Epithelial cell of esophagus (primary cell): ENCODE measurements at places on chromosomes 1 and 21.

GRCh38 chr1:3828391-3828790, 28.6 kb downstream of the CEP104 start:
- DNase-seq, result no peak

DNA sequence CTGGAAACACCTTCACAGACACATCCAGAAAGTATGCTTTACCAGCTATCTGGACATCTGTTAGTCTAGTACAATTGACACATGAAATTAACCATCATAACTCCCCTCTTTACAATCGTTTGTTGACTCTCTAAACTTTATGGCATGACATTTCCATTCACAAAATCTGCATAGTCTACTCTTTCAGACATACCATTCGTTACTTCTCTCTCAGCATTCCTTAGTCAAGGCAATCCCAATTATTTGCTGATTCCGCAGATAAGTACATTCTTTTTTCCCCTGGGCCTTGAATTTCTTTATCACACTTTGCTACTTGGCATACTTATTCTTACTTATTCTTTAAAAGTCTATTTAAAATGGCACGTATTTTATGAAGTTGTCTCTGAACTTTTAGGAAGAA, 15.1 kb upstream of the CRB1 start:
- no peak for DNase-seq

DNA sequence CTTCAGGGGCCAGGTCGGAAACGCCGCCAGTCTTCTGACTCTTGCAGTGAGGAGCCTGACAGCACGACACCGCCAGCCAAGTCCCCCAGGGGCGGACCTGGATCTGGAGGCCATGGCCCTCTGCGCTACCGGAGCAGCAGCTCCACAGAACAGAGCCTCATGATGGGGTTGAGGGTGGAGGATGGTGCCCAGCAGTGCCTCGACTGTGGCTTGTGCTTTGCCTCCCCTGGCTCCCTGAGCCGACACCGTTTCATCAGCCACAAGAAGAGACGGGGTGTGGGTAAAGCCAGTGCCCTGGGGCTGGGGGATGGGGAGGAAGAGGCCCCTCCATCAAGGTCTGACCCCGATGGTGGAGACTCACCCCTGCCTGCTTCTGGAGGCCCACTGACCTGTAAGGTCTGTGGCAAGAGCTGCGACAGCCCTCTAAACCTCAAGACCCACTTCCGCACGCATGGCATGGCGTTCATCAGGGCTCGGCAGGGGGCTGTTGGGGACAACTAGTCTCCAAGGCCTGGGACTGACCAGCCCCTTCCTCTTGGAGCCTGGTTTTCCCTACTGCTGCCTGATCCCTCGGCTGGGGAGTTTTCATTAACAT, 8.7 kb downstream of the ZNF687 start:
- no peak for DNase-seq

DNA sequence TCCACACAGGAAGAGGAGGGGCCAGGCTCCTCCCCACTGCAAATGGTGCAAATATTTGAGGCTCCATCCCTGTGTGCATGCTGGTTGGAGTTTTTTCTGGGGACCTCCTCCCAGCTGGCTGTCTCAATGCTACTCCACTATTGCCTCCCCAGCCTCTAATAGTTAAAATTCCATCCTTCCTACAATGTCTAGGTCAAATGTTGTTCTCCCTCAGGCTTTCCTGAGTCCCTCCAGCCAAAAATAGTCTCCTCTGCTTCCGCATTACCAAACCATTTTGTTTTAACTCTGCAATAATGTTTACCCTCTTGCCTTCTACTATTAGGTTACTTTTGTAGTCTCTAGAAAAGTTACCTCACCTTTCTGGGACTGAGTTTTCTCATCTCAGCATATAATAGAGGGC, 29.6 kb upstream of the FMO1 start:
- no peak for DNase-seq

DNA sequence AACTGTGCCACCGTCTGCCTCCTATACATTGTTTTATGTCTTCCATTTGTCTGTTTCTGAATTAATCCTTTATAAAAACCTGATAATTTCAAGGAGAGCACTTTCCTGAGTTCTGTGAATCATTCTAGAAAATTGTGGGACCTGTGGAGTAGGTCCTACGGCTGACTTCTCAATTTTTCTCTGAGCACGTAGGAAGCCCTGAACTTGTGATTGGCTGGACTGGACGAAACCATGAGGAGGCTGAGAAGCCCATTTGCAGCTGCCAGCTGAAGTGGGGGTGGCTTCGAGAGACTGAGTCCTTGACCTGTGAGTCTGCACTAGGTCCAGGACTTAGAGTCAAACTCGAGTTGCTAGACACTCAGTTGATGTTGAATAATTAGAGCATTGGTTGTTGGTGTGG, 277.1 kb upstream of the NCAM2 start:
- no peak for DNase-seq

DNA sequence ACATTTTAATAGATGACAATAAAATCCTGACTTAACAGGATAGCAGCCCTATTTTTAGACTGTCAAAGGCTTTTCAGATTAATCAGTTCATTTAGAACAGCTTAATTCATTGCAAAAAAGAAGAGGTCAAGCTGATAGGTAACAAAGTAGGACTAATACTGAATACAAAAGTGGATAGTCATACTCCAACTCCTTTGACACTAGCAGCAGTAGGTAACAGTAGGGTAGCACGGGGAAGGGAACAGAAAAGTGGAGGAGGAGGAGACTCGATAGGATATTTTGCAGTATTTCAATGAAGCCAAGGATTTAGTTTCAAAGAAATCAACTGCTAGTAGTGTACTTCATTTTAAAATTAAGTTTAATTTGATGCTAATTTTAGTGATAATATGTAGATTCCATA, 51.1 kb downstream of the USP1 start:
- no peak for DNase-seq

- DNase-seq, result peak; percentile 80
These were observed 742 bp downstream of the ARTN start for GRCh38 chr1:43934101-43934985.

DNA sequence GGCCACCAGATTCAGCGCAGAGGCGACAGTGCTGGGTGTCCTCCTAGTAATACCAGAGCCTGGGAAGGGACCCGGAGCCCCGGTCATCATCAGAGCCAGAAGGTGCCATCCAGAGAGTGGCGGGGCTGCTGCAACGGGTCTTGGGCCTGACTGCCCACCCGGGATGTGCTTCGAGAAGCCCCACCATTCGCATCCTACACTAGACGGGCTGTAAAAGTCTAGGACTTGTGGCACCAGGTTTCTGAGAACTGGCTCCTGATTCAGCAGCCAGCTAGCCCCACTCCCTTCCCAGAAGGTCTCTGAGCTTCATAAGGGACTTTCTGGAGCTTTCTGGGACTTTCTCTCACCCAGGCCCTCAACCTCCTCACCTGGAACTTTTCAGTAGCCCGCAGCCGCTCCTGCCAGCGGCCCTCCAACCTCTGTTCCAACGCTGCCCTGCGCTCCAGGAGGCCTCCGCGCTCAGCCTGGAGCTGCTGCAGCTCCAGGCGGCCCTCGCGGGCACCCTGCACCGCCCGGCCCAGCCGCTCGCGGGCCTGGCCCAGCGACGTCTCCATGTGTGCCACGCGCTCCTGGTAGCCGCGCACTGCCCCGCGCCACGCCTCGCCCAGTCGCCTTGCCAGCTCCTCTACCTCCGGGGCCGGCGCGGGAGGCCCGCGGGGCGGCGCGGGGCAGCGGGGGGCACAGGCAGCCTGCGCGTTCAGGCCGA, 940 bp downstream of the NES start:
- no peak for DNase-seq
